ENCODE measurements at places on chromosomes 7 and 10.

GRCh38 chr10:31030800-31031199, 865 bp downstream of the ZNF438 start:
- DNase-seq, result no peak

DNA sequence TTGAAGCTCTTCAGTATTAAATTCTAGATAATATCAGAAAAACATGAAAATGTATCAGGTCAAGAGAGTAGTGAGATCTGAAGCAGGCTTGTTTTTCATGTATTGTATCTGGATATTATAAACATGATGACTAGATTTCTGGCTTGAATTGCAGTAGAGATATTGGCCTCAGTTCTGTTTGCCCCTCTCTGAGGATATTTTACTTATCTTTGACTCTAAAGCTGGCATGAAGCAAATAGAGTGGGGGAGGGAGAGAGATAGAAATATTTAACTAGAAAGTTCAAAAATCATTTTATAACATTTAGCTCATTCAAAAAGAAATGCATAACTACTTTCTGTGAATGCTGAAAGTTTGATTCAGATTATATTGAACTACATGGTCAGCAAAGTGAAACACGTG, 929.7 kb upstream of the KCND2 start:
- DNase-seq, result no peak

- DNase-seq, result peak; percentile 72
These were observed 38.8 kb upstream of the CACUL1 start for GRCh38 chr10:118793545-118793944.

DNA sequence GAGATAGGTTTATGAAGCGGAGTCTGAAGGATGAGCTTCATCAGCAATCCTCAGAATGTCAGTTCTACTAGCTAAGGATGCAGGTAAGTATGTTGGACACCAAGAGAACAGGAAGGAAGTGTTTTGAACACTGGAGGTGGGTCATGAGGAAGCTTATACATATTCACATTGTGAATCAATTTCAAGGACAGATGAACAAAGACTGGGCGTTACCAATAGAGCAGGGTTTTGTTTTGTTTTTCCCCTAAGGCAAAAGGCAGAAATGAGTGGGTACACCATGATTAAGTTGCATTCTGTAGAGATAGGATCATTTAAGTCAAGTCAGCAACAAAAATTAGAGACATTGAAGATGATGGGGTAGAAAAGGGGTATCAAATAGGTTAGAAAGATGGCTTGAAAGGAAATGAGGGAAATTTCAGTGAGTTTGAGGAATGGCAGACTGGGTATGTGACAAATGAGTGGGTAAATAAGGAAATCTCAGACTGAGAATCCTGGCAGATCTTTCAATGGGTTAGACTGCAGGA, 51.7 kb downstream of the MEST start:
- no peak for DNase-seq

GRCh38 chr10:79051766-79052165, 17.0 kb upstream of the ZMIZ1 start:
- no peak for DNase-seq

- DNase-seq, result no peak
These were observed 139.0 kb downstream of the LRRN3 start for GRCh38 chr7:111229916-111230315.

DNA sequence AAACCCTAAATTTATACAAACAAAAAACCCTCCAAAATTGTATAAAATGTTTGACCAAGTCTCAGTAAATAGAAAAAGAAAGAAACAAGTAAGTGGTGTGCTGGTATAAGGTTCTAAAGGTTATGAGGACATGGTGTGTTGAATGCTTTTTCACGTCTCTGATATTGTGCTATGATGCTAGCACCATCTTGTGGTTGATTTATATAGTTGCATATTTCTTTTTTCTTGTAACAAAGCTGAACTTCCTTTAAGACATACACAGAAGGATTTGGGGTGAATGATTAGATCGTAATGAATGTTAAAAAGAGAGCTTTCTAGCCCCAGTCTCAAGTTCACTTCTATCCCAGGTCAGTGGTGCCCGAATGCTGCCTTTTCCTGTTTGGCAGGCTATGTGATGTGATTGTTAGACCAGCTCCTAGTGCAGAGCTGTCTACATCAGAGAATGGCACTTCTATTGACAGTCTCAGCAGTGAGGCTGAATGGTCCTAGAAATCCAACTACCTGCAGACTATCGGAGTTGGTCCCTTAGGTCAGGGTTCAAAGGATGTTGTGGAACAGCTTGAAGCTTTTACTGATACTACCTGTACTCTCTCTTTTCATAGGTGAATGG, 25.0 kb downstream of the VTI1A start:
- DNase-seq, result no peak

DNA sequence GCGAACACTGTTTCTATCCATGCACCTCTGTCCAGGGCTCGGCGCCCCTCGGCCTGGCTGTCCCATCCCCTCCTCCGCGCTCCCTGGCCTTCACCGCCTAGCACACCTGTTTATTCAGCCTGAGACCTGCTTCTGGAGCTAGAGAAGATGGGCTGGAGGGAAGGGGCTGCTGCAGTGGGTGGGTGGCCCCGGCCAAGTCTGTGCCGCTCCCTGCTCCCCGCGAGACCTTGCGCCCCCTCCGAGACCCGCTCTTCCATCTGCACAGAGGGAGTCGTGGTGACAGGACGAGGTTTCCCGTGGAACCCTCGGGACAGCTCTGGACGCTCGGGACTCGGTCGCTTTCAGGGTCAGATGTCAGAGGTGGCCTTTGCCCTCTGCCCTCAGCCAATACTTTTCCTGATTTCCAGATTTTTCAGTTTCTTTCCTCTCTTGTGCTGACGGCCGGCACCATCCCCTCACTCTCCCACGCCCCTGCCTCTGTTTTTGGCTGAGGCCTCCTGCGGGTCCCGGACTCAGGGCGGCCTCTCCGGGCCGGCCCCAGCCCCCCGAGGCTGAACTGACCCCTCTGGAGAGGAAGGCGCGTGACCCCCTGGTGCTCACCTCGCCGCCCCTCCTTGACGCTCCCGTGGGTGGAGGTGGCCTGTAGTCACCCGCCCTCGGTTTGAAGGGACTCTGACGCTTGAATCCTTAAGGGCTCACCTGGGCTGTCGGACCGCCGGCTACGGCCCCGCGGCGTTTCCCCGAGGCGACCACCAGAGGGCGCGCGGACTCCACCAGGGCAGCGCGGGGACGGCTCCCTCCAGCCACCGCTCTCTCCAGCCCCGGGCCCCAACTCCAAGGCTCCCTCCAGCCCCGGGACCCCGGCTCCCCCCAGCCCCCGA, 15.6 kb downstream of the SHH start:
- DNase-seq, result peak; percentile 85

GRCh38 chr10:48197236-48197899, 77.1 kb downstream of the FRMPD2 start:
- no peak for DNase-seq

DNA sequence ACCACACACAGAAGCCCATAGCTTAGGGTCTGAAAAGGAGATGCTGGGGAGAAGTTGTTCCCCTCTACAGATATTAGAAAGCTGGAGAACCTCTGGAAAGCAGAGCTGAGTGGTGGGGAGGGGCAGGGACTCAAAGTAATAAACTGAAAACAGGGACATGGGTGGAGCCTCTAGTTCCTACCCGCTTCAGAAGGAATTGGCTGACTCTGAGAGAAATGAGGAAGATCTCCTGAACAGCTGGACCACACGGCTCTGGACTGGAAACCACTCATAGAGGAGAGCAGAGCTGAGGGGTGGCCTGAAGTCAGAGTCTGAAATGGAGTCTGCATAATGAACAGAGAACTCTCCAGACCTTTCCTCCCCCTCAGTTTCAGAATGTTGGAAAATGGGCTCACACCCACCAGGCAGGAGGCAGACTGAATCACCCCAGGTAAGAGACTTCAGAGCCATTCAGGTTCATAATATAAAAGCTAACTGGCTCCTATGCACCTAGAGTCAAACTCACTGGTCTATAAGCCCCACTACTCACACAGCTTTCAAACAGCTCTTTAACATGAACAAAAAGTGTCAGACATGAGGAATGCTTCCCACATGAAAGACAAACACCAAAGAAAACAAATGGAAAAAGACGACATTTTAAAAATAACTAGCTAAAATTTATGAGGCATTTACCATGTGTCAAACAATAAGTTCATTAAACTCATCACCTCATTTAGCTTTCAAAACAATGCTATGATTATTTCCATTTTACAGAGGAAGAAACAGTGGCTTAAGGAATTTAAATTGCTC, 68.1 kb downstream of the RNF216 start:
- DNase-seq, result no peak

GRCh38 chr7:25906003-25906402, 246.0 kb upstream of the NFE2L3 start:
- no peak for DNase-seq

GRCh38 chr10:26555719-26556368, 117.7 kb downstream of the APBB1IP start:
- DNase-seq, result no peak

DNA sequence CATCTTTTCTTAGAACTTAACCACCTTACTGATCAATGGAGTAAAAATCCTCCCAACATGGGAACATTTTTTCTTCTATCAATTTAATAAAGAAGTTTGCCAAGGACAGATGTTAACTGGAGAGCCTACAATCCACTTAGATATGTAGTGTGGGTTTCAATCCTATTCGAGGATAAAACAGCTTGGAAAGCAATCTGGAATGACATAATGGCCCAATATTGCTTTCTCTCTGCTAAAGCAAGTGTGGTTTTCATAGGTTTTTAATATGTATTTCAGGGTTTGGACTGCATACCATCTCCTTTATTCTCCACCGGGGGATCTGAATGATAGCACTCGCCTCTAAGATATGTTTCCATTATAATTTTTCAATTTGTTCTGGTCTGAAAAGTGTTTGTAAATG, 149.7 kb downstream of the PRPF18 start:
- DNase-seq, result no peak

DNA sequence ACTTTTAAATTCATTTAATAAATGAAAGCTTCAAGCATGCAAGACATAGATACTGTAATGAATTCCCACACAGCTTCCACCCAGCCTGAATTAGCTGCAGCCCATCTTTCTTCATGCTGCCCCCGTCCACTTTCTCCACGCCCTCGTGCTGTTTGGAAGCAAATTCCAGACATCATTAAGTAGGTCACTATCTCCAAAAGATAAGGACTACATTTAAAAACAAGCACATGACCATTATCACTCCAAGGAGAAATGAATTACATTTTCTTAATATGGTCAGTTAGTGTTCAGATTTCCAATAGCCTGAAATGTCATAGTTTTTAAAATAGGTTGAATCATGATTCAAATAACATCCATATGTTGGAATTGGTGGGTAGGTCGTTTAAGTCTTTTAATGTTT, 24.3 kb downstream of the LMTK2 start:
- DNase-seq, result no peak

DNA sequence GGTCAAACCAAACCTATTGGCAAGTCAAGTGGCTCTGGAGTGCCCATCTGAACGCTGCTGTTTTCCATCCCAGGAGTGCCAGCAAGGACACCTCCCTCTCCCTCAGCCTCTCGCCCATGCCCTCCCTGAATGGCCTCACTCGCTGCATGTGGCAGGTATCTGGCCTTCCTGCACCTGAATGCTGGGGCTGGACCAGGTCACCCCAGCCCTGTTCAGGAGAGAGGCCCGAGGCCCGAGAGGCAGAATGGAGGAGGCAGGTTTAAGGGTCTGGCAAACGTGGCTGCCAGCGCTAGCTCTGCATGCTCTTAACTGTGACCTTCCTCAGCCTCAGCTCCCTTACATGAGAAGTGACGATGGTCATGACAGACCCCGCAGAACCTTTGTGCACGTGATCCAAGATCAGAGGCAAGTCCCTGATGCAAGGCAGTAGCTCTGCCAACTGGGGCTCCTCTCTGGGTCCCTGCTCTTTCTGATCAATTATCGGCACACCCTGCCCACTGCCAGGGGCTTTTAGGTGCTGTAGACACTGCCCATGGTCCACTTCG, 295.7 kb upstream of the ZMIZ1 start:
- peak; percentile 57 for DNase-seq

- no peak for DNase-seq
These were observed 106.0 kb downstream of the CUBN start for GRCh38 chr10:17023386-17024298.

DNA sequence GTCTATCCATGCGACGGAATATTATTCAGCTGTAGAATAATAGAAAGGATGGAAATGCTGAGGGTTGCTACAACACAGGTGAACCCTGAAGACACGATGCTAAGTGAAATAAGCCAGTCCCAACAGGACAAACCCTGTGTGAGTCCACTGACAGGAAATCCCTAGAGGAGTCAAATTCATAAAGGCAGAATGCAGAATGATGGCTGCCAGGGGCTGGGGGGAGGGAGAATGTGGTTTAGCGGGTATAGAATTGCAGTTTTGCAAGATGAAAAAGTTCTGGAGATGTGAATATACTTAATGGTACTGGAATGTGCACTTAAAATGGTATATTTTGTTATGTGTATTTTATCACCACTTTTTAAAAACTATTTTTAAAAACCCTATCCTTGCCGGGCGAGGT, 36.9 kb upstream of the DOCK1 start:
- DNase-seq, result no peak

- DNase-seq, result no peak
These were observed 648.8 kb downstream of the ARL4A start for GRCh38 chr7:13336227-13336626.

GRCh38 chr10:21055339-21056135, 158.4 kb upstream of the NEBL start:
- DNase-seq, result no peak

DNA sequence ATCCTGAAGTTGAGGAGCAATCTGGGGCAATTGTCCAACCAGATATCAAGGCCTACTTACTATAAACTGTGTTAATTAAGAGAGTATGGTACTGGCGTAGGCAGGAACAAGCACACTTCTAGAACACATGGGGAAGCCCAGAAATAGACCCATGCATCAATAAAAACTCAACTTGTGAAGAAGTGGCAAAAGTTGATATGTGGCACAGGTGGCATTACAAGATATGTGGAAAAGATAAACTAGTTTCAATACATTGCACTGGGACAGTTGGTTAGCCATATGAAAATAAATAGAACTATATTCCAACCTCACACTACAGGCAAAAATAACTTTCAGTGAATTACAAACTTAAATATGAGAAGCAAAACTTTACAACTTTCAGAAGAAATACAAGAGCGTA, 828.7 kb upstream of the LRRN3 start:
- DNase-seq, result no peak

DNA sequence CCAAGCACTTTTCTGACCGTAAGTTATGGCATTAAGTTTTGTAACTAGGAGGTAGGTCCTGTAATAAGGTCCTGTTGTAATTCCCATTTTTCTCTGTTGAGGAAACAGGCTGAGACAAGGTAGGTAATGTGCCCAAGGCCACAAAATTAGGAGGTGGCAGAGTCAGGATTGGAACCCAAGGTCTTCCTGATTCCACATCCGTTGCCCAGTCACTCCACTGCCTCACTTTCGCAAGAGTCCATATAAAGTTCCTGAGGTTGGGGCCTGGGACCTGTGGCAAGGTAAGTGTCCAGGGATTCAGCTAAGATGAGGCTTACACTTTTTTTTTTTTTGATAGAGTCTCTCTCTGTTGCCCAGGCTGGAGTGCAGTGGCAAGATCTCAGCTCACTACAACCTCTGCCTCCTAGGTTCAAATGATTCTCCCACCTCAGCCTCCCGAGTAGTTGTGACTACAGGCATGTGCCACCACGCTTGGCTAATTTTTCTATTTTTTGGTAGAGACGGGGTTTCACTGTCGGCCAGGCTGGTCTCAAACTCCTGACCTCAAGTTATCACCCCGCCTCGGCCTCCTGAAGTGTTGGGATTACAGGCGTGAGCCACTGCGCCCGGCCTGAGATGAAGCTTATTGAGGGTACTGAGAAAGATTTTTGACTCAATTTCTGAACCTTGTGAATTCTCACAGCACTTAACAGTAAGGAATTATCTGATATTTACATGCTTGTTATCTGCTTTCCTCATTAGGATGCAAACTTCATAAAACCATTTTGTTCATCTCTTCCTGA, 20.3 kb upstream of the GNA12 start:
- DNase-seq, result no peak

GRCh38 chr7:45367026-45367425, 207.1 kb upstream of the ADCY1 start:
- DNase-seq, result no peak
